Fibroblast of skin of scalp (primary cell): ENCODE measurements at places on chromosomes 1 and 21.

GRCh38 chr1:180953291-180954004 is 40.8 kb downstream of the KIAA1614 start:
- no peak for DNase-seq

DNA sequence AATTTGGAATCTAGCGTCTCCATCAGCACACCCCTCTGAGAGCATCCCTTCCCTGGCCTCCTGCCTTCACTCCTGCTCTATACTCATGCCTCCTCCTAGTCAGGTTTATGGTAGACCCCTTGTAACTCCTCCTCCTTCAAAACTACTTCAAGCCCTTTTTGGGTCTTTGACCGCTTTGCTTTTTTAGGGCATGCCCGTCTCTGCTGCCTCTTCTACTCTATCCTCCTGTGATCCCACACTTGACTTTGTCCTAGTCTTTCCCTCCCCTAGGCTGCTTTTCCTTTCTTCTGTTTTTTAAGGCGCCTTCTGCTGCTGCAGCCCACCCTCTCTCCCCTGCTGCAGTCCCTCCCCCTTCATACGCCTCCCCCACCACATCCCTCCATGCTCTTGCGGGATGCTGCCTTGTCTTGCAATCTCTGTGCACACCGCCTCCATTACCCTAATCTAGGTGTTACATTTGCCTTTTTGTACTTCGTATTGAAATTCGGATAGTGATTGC is 1.5 kb downstream of the SNX27 start:
- no peak for DNase-seq

DNA sequence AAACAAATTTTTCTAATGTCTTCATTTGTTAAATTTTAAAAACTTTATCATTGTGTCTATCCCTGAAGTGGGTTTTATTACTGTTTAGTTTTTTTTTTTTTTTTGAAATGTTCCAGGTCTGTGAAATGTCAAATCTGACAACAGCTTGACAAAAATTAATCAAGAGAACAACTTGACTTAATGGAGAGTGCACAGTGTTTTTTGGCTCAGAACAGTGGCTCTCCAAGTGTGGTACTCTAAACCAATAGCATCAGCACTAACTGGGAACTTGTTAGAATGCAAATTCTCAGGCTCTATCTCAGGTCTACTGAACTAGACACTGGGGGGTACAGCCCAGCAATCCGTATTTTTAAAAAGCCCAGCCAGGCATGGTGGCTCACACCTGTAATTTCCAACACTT is 49.2 kb downstream of the ATP1B1 start:
- DNase-seq = no peak

DNA sequence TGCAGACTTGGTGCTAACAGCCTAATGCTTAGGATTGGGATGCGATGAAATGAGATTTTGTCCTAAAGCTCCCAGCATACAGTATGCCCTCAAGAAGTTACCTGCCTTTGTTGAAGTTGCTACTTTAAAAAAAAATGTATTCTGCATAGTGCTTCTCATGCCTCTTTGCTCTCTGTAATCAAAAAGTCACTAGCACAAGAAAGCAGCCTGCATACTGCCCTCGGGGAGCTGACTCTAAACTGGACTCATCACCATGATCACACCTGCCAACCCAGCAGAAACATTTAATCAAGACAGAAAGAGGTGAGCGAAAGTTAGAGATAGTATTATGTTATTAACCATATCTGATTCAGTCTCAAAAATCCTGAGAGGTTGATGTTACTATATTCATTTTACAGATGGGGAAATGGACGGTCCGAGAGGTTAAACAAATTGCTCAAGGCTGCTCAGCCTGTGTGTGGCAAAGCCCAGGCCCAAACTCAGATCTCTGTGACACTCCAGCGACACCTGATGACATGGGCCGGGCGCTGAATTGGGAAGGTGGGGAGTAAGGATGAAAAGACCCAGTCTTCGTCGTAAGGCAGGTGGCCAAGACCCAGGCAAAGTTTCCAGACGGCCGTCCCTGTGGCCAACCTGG is 1.1 kb downstream of the BATF3 start:
- DNase-seq = no peak

DNA sequence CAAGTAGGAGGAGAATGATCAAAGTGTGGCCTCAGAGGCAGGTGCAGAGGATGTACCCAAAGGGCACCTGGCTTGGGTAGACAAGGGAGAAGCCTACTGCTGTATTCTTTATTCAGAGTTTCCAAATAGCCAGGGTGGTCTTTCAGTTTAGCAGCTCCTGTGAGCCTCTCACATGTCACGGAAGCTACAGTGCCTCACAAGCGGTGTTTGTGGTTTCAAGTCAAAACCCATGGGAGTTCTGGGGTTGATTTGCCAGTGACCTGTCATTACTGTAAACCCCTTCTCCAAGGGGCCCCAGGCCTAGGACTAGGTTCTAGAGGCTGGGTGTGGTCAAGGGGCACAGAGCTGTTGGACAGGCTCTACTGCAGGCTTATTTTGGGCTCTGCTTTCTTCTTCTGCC is 10.2 kb upstream of the IL10 start:
- DNase-seq = no peak

- DNase-seq = peak; percentile 8
These were observed 873 bp upstream of the PI4KB start for GRCh38 chr1:151327903-151328674.

DNA sequence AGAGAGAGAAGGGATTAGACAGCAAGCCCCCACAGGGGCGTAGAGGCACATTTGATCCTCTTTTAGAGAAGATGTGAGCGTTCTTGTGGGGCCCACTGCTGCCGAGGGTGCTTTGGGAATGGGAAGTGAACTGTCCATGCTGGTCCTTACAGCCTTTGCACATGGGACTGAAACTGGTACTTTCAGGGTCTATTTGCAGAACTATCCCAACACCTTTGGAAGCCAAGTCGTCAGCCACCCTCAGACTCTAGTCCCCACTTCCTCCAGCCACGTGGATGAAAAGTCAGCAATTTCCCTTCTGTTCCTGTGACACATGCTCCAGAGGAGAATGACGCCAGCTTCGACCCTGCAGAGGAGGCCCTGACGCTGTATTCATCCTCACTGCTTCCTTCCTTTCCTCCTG is 2.6 kb upstream of the RAB7B start:
- no peak for DNase-seq

DNA sequence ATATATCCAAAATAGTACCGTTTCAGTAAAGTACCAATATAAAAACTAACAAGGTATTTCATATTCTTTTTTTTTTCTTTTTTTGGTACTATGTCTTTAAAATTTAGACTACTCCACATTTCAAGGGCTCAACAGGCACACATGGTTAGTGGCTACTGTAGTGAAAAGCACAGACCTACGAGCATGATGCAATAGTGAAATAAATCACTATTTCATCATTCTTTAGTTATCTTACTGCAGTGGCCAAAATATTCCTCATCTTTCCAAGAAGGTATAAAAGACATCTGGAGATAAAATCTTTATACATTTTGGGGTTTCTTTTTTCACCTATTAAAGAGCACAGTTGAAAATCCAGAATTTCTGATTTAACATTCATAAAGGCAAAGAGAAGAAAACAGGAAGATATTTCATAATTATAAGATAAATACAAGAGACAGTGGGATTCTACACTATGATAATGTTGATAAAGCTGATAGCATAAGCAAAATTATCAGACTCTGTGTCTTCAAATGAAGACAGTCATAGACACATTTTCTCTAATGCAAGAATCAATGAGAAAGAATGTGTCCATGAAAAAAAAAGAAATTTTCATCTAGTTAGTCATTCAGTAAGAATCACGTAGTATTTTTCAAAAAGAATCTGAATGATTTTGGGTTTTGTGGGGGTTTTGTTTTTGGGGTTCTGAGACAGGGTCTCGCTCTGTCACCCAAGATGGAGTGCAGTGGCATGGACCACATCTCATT is 41.9 kb downstream of the CEP170 start:
- DNase-seq = peak; percentile 73

DNA sequence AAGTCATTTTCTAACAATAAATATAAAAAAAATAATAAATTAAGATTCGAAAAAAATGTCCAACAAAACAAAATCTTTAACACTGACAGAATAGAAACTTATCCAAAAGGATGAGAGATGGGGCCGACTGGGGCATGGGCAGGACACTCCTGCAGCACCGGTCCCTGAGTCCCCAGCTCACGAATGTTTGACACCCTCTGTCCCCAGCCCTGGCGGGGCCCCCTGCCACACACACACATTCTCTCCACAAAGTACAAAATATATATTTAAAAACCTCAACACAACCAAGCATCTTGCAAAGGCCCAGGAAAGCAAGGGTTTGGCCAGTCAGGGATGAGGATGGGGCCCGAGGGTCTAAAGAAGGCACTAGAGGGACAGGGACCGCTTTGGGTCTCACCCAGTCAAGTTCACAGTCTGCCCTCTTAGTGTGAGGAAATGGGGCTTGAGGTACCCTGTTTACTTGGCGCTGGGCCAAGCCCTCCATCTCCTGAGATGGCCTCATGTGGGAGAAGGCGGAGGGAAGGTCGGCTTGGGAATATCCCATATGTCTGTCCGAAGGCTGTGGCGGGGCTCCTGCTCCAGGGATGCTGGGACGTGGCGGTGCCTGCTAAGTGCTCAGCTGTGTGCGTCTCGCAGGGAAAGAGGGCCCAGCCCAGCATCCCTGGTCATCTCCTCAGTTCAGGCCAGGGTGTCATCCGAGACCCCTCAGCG is 31.3 kb downstream of the EPHA2 start:
- no peak for DNase-seq

DNA sequence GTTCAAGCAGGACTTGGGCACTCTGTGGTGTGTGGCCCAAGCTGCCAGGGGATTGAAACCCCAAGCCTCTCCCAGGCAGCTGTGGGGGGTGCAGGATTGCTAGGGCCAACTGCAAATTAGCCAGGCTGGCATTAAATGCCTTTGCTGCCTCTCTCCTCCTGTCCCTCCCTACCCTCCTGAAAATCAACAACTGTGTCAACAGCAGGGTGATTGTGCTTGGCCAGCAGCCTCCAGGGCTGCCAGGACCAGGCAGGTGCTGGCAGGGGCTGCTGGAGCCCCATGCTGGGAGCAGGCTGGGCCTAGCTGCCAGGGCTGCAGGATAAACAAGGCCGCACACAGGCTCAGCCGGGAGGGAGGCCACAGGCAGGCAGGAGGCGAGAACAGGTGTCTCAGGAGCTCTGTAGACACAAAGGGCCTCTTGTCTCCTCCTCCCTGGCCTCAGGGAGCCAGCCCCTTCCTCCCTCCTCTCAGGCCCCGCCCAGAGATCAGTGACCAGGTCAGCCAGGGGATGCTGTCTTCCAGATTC is 11.4 kb downstream of the SOX13 start:
- DNase-seq = no peak

DNA sequence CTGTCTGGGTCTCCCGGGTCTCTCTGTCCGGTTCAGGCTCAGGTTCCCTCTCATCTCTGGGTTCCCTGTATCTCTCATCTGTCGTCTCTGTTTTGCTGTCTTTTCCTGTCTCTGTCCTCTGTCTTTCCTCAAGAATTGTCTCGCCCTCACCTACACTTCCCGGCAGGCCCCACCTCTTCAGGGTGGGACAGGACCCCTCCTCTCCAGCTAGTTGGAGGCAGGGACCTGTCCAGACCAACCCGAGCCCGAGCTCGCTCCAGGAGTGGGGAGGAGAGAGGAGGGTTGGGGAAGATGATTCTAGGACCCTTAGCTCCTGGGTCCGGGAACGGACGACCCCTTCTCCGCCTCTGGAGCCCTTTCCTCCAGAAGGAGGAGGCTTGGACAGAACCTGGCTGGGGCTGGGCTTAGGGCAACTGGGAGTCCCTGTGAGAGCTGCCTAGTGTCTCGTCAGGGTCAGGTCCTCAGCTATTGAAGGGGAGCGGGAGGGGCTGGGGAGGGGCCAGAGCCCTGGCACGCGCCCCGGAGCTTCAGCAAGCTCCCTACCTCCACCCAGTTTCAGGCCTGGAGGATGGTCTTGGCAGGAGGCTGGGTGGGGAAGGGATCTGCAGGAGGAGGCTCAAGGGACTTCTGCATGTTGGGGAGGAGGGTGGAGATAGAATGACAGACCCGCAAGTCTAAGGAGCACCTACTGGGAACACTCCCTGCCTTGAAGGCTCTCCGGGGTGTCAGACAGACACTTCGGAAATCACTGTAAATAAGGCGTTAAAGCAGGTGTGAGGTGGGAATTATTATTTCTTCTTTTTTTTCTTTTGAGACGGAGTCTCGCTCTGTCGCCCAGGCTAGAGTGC is 26.3 kb upstream of the EPB41 start:
- no peak for DNase-seq

GRCh38 chr1:11749203-11749689 is 12.7 kb upstream of the C1orf167 start:
- no peak for DNase-seq

DNA sequence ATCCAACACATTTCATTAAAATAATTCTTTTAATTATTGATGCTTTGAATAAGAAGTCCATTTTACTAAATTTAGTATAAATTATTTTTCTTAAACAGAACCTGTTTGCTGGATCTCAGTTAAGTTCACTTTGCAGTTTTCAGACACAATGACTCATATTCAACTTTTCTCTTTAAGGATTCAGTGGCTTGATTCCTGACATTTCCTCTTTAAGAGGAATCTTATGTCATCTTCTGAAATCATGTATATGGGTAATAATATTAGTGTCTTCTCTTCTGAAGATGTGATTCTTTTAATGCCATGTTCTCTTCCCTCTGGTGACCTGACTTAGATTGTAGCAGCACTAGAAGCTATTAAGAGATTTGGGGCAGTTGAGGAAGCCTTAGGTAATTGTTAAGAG is 12.6 kb downstream of the CREG1 start:
- DNase-seq = peak; percentile 22

DNA sequence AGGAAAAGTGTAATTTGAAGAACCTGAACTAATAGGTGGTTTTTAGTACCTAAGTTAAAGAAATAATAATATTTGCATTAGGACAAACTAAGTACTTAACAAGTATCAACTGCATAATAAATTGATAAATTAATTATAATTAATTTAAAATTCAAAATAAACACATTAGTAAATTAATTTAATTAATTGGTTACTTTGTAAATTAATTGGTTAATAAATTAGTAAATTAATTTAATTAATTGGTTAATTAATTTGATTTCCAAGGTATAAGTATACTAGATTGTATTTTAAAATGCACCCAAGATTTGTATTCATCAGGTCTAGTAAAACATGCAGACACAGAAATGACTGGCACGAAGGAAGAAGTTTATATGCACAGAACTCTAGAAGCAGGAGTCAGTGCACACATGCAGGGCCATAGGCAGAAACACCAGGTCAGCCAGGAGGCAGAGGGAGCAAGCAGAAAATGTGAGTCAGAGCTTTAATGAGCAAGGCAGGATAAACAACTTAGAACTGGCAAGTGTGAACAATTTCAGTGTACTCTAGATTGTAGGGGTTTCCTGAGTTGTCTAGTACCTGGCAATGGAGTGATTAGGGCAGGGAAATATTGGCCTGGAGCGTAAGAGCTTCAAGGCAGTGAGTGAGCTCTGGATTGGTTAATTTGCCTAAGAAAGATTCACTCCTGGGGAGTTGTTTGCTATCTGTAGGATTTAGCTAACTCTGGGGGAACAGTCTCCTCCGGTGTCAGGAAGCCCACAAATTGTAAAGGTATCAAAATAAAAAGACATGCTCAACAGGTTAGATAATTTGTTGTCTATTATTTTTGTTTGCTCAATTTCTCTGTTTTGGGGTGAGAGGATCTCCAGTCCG is 665.7 kb downstream of the MRPL39 start:
- DNase-seq = no peak

- DNase-seq = no peak
These were observed 5.7 kb downstream of the GJA5 start for GRCh38 chr1:147754661-147755060.

GRCh38 chr1:2003541-2004131 is at the start of gene CFAP74:
Gene CFAP74 (minus strand): TSS chr1:2003786. CDS start chr1:1990956, 12,830 bp downstream.
- DNase-seq = peak; percentile 32
